ENCODE measurements at places on chromosomes 13 and 19.

- DNase-seq, result no peak
These were observed 6.4 kb downstream of the LTBP4 start for GRCh38 chr19:40607311-40608239.

DNA sequence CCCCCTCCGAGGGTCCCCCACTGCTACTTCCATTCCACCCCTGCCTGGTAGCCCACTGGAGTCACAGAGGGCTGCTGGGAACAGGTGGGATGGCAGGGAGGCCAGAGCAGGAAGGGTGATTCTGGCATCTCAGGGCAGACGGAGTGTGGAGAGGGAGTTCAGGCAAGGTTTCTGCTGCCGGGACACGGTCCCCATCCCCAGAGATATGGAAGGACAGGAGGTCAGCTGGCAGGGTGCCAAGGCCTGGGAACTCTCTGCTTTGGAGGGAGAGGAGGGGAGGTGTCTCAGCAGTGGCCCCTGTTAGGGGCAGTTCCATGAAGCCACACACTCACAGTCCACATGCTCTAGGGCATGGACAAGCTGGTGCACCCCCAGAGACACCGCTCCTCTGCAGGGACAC is 68.1 kb downstream of the CHST8 start:
- DNase-seq, result no peak

GRCh38 chr19:10424011-10424637 is 3.8 kb downstream of the PDE4A start:
- DNase-seq, result no peak

DNA sequence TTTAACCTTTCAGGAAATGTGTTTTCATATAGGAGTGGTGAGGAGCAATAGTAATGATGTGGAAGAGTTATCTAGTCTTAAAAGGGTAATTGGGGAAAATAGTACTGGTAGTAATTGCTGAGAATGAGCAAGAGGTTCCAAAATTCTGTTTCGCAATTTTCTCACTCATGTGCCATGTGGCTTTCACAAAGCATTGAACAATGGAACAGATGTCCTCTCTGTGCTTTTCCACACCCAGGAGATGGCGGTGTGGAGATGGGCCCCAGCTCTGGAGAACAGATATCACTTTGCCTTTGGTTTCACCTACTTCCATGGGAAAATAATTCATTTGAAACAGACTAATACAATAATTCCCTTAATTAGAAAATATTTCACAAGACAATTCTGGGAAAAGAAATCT is 170.0 kb upstream of the SLC10A2 start:
- DNase-seq, result no peak

- no peak for DNase-seq
These were observed 948.3 kb downstream of the SLITRK1 start for GRCh38 chr13:82934000-82934399.

GRCh38 chr19:40263440-40264313 is 21.5 kb downstream of the AKT2 start:
- no peak for DNase-seq

GRCh38 chr13:70955887-70956286 is 847.6 kb upstream of the KLHL1 start:
- no peak for DNase-seq

DNA sequence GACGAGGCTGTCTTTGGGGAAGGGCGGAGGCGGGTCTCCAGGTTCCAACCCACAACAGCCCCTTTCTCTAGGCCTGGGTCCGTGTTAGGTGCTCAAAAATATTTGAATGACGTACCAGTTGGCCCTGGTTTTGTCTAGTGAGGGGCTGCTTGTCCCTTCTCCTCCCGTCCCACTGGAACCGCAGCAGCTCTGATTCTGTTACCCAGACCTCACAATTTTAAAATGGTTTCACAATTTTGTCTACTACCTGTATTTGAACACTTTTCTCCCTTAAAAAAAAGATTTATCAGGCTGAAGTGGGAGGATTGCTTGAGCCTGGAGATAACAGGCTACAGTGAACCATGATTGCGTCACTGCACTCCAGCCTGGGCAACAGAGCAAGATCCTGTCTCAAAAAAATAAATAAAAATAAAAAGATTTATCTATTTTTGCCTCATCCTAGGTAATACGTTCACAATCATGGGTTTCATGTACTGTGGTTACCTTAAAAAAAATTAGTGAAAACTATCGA is 1.3 kb upstream of the IRF2BP1 start:
- DNase-seq, result no peak

- no peak for DNase-seq
These were observed 27.2 kb downstream of the RANBP3 start for GRCh38 chr19:5950741-5951140.

- DNase-seq, result no peak
These were observed 60.3 kb downstream of the ERCC5 start for GRCh38 chr13:102905905-102906771.

DNA sequence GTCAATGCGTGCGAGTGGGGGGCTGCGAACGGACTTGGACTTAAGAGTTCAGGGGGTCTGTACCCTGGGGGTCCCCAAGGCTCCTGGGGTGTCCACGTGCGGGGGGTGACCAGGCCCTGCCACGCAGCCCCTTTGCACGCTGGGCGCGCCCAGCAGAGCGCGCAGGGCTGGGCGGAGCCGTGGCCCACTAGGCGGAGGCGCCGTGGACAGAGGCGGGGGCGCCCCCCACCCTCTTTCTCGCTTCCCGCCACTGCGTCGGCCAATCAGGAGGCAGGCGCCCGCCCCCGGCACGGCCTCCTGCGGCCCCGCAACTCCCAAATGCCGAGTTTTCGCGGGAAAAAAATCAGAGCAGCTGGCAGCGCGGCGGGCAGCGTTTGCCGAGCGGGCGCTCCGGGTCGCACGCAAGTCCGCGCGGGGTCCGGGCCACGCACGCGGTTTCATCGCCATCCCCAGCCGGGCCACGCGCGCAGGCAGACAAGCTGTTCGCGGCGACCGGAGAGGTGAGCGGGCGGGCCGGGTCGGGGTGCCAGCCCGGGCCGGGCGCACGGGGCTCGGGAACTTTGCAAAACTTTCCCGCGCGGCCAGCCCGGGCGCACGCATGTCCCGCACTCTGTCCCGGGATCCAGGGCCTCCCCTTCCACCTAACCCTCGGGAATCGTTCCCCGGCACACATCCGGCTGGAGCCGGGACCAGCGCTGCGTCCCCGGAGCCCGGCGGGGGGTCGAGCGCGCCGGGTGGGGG is at the start of gene UHRF1:
UHRF1 (plus strand) TSS at position 346 of the 741 bp plus-strand sequence. CDS start 1,385 bp downstream, outside the sequence.
- DNase-seq, result no peak

DNA sequence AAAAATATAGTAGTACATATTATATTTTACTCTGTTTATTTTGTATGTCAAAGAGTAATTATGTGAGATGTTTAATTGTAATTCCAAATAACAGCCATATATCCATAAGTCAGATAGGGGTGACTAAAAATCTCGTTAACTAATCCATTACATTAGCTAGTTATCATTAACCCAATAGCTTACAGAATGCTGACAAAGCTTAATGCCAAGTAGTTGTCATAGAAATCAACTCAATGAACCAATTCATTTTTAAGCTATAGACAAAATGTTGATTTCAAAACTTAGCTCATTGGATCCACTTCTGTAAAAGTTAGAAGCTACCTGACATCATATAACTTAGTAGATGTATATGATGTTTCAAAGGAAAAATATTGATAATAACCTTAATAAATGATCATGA is 206.7 kb upstream of the SLITRK1 start:
- DNase-seq, result no peak

- no peak for DNase-seq
These were observed 167.8 kb upstream of the SOX1 start for GRCh38 chr13:111898956-111899713.

DNA sequence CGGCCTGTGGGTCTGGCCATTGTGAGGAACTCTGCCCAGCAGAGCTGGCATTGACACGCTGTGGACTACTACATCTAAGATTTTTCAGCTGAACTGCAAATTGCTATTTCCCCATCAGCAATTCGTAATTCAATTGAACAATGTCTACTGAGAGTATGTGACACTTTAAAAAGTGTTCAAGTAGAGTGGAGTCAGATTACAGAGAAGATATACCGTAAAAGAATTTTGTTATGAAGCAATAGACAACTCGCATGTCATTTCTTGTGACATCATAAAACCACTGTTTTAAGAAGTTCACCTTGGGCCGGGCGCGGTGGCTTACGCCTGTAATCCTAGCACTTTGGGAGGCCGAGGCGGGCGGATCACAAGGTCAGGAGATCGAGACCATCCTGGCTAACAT is 32.5 kb upstream of the C1QTNF9 start:
- no peak for DNase-seq

DNA sequence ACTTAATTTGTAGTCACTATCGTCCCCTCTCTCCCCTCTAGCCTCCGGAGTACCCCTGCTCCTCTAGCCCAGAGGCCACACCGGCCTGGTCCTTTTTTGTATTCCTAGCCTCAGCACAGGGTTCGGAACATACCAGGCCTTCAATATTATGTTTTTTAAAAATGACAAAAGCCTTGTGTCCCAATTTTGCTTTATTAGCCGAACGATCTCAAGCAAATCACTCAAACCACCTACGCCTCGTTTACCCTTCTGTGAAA is 463 bp upstream of the POMP start:
- no peak for DNase-seq

GRCh38 chr19:49957262-49957915 is 3.6 kb downstream of the SIGLEC11 start:
- DNase-seq, result no peak

DNA sequence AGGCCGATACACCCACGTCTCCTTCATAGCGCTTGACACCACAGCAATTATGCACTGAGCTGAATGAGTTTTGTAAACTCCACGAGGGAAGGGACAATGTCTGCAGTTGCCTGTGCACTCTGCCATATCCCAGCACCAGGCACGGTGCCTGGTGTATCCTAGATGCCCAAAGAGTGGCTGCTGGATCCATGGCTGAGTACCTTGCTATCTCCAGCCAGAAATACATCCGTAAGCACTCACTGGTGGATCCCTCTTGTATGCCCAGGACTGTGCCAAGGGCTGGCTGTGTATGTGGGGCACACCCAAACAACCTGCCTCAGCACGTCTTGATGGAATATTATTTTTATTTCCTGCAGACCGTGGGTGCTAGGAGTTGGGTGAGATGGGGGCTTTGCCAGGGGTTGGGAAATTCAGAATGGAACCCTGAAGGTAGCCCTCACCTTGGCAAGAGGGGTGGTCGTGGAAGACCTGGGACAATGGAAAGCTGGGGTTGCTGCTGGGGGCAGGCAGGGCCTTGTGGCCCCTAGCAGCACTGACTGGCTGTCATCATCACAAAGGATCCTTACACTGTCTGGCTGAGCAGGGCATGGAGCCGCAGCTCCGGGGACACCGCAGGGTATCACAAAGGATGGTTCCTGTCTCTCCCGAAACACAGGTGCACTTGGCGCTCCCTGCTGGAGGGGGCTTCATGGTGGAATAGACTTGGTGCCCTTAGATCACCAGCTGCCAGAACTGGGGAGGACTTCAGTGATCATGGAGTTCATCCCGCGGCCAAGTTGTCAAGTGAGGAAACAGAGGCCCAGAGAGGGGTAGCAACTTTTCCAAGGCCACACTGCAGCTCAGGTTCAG is 131.3 kb downstream of the URI1 start:
- DNase-seq, result no peak

DNA sequence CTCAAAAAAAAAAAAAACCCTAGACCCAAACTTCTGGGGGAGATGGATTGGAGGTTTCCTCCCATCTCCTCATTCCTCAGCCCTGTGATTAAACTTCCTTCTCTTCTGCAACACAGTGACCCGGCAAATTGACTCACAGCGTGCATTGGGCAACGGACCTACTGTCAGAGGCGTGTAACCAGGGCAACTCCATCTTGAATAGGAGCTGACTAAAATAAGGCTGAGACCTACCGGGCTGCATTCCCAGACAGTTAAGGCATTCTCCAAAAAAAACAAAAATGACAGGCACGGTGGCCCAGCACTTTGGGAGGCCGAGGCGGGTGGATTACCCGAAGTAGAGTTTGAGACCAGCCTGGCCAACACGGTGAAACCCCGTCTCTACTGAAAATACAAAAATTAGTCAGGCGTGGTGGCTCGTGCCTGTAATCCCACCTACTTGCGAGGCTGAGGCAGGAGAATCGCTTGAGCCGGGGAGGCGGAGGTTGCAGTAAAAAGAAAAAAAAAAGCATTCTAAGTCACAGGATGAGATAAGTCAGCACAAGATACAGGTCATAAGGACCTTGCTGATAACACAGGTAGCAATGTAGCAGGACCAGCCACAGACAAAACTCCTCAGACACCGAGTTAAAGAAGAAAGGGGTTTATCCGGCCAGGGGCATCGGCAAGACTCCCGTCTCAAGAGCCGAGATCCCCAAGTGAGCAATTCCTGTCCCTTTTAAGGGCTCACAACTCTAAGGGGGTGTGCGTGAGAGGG is 5.4 kb upstream of the NLRP7 start:
- no peak for DNase-seq

GRCh38 chr13:29471551-29471950 is 123.9 kb downstream of the SLC7A1 start:
- no peak for DNase-seq

DNA sequence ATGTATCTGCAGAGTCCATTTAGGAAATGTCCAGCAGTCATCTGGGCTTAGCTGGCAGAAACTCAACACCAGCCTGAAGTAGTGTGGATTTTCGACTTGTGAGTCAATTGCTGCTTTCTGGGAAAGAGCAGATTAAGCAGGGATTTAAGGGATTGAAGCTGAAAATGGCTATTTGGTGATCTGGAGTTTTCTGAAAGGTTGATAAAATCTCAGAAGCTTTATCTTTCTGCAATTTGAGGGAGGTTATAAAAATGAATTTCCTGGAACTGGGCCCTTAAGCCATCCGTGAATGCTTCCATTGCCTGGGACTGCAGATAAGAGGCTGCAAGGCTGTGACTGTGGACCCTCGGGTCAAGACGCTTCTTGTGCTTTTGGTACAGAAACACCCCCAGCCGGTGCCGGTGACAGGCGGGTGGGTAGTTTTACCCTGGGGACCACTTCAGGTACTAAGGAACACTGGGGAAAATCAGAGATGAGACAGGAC is 61.5 kb downstream of the COL4A1 start:
- DNase-seq, result no peak

DNA sequence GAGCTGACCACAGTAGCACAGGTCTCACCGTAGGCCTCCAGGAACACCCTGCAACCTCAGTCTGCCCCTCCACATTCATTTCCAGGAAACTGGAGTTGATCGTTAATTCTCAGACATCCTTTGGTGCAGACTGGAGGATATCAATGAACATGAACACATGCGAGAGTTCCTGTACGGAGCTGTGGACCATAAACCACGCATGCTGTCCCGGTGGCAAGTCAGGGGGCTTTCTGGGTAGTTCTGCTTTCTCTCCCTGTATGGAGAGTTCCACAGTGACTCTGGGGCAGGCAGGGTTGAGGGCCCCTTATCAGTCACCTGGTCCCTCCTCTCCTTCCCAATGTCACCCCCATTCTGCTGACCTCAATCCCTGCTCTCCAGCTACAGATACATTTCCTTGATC is 55.5 kb upstream of the URI1 start:
- no peak for DNase-seq

Measured in activated gamma-delta T cell treated with anti-CD3 and anti-CD28 coated beads, Interleukin-2, amount 50 U/mL, for 16 hours (primary cell).